ENCODE measurements at places on chromosomes 7 and 10.

DNA sequence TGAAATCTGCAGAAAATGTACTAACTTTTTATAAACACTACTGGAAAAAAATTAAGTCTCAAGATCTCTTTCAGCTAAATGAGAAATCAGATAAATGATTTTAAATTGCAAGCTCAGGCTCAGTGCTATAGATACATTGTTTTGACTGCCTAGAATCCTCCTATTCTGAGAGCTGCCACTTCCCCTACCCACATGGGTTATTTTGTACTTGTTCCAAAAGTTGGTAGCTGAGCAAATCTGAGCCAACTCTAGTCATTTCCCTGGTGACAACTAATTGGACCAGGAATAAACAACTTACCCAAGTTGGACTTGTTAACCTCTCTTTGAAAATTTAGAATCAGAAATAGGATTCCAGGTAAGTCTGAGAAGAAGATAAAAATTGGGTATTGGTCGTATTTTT is 202.1 kb downstream of the MBL2 start:
- DNase-seq: no peak

- peak; percentile 41 for DNase-seq
Measured at GRCh38 chr10:132685101-132685891, 100.7 kb downstream of the NKX6-2 start.

DNA sequence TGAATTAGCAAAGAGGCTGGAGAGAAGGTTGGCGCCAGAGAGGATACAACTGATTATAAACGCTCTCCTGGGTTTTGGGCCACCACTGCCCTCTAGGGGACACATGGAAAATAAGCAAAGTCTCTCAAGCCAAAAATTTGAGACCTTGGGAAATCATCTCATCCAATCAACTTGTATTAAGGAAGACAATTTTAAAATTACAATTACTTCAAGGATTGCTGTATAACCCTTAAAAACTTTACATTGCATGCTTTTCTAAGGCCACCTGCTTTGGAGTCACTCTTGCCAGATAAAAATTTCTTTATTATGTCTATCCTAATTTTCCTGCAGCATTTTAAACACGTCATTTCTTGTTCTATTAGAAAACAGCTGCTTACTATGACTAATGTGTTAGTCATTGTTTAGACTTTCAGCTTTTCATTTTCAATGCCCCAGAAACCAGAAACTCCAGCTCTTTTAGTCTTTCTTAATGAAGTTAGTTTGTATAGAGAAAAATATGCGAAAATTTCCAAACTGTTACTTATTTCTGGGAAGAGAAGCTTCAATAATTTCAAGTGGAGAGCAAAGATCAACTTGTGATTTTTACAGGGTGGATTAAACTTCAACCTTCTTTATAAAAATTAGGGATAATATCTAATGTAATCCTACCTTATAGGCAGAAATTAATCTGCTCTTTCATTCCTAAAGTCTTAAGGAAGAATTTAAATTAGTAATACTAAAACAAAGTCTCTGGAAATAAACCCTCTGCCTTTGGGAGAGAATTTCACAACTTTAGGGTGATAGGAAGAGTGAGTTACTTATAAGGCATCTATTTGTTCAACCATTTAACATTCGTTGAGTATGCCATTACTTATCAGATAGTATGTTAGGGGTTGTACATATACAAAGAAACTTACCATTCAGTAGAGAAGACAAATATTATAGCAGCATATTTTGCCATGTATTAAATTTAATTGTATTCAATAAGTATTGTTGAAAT is 20.6 kb upstream of the RHOBTB1 start:
- peak; percentile 76 for DNase-seq

DNA sequence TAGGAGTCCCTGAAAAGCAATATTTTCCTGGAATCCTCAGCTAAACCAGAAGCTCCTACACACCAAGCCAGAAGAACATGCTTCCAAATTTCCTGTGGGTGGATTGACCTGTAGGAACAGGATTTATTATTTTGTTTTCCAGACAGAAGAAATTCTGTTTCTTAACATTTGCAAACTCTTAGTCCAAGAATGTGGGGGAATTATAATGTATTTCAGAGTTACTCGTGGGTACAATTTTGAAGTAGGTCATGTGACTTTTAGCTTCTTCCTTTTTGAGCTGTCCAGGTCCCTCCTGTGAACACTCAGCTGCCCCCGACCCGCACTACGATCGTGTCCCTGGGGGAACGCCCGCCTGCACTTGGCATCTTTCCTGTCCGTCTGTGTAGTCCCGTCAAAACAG is 27.7 kb upstream of the VIPR2 start:
- DNase-seq: no peak

DNA sequence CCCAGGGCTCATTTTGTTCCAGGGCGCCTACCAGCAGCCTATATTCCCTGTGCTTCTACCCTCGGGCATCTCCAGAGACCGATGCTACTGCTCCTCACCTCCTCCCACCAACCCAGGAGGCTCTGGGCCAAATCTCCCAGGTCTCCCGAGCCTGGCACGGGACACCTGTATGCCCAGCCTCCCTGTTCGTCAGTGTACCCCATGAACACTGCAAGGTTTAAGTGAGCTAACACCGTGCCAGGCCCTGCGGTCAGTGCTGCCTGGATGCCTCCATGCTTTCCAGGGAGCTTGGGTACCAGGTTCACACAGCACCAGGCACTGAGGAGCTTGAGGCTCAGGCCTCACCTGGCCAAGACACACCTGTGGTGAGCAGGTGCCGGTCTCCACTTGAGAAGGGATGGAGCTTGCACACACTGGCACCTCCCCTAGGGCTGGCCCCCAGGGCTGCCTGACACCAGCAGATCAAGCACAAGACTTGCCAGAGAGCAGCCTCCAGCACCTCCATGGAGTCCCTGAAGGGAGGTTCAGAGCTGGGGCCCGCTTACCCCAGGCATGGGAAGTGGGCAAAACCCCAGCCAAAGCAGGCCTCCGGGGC is 80.3 kb downstream of the FAM53B start:
- no peak for DNase-seq

GRCh38 chr10:57482259-57482658 is 785.4 kb downstream of the IPMK start:
- DNase-seq: no peak

- DNase-seq: no peak
Measured at GRCh38 chr10:75191821-75192568, 18.6 kb upstream of the VDAC2 start.

GRCh38 chr7:51590746-51591145 is 274.1 kb upstream of the COBL start:
- DNase-seq: no peak

DNA sequence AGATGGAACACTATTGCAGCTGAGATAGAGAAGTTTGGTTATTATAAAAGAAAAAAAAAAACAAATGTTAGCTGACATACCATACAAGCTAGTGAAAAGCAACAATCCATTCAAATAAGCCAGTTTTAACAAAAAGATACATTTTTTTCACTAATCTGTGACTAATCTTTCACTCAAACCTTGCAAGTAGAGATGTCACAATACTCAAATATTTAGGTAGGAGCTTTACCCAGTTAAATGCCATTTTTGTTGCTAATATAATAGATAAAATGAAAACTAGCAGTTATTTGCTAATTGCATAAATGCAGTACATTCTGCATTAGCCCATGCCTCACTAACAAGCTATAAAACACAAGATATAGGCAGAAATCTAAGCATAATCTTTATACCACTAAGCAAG is 123.6 kb downstream of the BTAF1 start:
- DNase-seq: no peak

- DNase-seq: no peak
Measured at GRCh38 chr7:70694434-70694970, 437.4 kb upstream of the GALNT17 start.

DNA sequence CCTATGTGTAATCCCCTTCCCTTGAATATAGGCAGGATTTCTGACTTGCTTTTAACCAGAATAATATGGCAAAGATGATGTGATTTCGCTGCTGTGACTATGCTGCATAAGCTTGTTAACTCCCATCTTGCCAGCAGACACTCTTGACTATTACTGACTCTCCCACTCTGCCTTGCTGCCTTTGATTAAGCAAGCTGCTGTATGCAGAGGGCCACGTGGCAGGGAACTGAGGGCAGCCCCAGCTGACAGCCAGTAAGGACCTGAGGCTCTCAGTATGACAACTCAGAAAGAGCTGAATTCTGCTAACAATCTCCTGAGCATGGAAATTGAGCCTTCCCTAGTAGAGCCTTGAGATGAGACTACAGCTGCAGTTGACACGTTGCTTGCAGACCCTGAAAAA is 279.4 kb upstream of the CACNA2D1 start:
- DNase-seq: no peak

GRCh38 chr10:81403451-81403850 is 471.5 kb upstream of the NRG3 start:
- DNase-seq: no peak

DNA sequence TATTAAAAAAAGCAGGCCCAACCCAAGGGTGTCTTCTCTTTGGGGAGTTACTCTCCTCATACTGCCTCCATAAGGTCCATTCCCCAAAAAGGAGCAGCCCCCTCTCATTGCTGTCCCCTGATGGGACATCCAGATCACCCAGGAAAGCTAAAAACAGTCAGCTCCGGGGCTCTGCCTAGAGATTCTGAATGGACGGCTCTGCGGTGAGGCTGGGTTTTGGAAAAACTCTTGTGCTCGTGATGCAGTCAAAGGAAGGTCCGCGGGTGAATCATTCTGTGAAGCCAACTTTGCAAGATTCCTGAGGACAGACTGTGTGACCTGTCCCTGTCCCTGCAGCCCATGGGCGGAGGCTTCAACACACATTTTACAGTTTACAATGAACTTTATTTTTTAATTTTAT is 351.5 kb downstream of the TYW1 start:
- DNase-seq: no peak

DNA sequence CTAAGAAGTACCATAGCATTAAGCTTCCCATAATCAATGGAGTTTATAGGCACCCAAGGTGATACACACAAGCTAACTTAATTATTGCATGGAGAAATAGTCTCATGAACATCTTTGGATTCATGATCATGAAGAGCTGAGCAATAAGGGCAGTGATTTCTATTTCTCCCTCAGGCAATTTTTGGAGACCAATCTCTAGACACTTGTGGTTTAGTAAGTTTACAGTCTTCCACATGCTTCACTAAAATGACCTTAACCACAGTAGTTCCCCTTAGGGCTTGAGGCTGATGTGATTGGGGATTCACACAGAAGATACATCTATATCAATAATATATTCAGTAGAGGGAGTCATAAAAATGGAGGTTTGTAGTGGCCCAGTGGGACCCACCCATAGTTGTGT is 241.2 kb downstream of the CCDC7 start:
- no peak for DNase-seq

DNA sequence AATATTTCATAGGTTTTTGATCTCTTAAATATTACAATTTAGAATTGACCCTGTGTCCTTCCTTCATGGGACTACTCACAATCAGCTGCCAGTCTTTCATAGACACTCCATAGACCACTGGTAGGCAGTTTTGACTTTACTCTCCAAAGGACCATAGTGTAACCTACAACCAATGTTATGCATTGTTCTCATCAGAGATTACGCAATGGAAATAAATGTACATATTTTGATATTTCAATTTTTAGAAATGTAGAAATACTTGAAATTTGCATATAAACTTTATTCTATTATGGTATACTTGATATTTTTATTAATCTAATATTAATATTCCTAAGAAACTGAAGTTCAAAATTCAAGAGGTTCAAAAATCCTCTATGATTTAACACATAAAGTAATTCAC is 446.4 kb upstream of the KCND2 start:
- DNase-seq: no peak

GRCh38 chr10:130009228-130009627 is 45.2 kb upstream of the EBF3 start:
- DNase-seq: no peak

DNA sequence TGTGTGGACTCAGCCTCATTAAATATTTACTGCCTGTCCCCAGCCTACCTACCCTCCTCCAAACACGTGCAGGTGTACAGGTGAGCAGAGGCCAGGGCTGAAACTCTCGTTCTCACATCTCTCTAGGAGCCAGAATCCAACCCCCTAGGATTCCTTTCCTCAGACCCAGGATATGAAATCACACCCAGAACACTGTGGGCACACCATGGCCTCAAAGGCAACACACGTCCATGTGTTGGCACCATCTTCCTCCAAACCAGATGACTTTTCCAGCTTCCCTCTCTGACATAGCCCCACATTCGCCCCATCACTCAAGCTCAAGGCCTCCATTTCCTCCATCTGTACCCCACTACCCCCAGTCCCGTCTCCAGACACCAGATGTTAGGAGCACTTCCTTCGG is 51.8 kb upstream of the DUSP5 start:
- DNase-seq: no peak

GRCh38 chr7:13742126-13742525 is 247.3 kb downstream of the ETV1 start:
- no peak for DNase-seq

DNA sequence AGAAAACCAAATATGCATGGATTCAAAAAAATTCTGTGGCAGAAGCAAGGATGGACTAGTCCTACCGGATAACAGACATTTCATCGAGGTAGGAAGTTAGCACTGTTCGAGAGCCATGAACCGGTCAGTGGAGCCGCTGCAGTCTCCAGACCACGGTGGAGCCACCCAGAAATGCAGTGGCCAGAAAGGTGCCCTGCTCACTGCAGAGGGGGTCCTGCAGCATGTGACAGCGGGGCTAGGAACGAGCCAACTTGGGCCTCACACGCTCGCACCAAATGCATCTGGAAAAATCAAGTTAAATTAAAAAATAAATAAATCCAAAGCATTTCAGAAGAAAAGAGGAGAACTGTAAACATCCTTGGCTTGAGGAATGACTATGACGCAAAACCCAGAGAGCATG is 13.1 kb upstream of the CFAP46 start:
- DNase-seq: no peak

DNA sequence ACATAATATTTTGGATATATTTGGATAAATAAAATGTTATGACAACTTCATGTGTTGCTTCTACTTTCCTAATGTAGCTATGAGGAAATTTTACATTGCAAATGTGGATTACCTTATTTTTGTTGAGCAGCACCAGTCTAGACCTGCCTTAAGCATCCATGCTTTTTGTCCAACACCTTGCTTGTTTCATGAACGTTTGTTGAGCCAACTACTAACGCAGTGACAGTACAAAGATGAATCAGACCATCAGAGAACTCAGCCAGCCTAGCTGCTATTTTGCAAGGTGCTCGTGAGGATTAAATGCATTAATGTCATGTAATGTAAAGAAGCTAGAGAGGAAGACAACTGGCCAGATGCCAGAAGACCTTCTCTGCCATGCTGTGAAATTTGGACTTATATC is 1.1 kb upstream of the ZC3HAV1L start:
- DNase-seq: no peak

DNA sequence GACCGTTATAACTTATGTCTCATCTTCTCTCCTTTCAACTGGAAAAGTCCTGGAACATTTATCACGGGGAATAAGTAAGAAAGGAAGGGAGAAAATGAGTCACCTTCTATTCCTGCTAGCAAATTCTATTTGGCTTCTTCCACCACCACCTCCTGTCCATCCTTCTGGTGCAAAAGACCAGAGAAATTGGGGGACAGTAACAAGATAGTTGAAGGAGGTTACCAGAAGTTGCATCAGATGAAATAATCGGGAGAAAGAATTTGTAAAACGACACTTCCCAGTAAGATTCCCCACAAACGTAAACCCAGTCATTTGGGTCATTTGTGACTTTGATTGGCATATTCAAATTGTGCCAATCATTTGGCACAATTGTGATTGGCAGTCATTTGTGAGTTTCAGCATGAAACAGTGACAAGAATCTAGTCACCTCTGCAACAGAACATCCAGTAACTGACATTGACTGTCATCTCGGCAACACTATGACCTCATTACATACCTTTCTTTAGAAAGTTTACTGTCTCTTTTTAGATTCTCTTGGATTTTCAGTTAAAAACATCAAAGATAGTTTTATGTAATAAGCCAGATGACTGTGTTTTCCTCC is 51.3 kb upstream of the PIK3CG start:
- no peak for DNase-seq

- no peak for DNase-seq
Measured at GRCh38 chr7:156751319-156751718, 110.7 kb downstream of the RNF32 start.

All from urinary bladder (tissue), 4 donors.